ENCODE measurements at places on chromosomes 11 and 22. TPM values are rescaled to one million over a fixed set of nuclear protein-coding genes. Genes with fewer than 3 reads are reported as not detected.

Gene FOLR3
- total RNA-seq, result not detected

Gene ADORA2A
- total RNA-seq, result 11.0 TPM

Gene AHNAK
- 13.5 TPM for total RNA-seq

Gene TEX54
- not detected for total RNA-seq

Gene PKDREJ
- under 0.01 TPM for total RNA-seq

Gene OR4C46
- not detected for total RNA-seq

Gene MAPK8IP2
- total RNA-seq, result 70.4 TPM

Gene ZNF280B
- total RNA-seq, result 5.0 TPM

Gene CYB5R2
- 1.6 TPM for total RNA-seq

Gene UBQLNL
- 1.9 TPM for total RNA-seq

Gene RFPL3
- total RNA-seq, result not detected

Gene APLNR
- total RNA-seq, result 6.9 TPM

Gene MMP8
- total RNA-seq, result not detected

Gene TRIM48
- total RNA-seq, result not detected

Gene DGAT2
- 2.8 TPM for total RNA-seq

Gene MRGPRX4
- not detected for total RNA-seq

Gene CSNK2A3
- 5.6 TPM for total RNA-seq

Gene SAA4
- not detected for total RNA-seq

Gene SLC1A2
- 271 TPM for total RNA-seq

Gene TCF20
- total RNA-seq, result 81.4 TPM

Gene OR52L1
- not detected for total RNA-seq

Gene NTM
- 266 TPM for total RNA-seq

Gene MRGPRX2
- not detected for total RNA-seq

Gene PANX3
- total RNA-seq, result not detected

Gene HBE1
- total RNA-seq, result 3.8 TPM

Gene TRIM22
- total RNA-seq, result 20.7 TPM

Gene TTC36
- total RNA-seq, result 7.2 TPM

Gene KCNE3
- total RNA-seq, result 0.94 TPM

Gene PNPLA5
- total RNA-seq, result not detected

Gene FGF4
- not detected for total RNA-seq

Gene C11orf86
- total RNA-seq, result not detected

Gene TECTA
- 8.1 TPM for total RNA-seq

Gene RNF121
- total RNA-seq, result 31.0 TPM

Gene ELFN2
- total RNA-seq, result 21.9 TPM

Gene PACSIN2
- total RNA-seq, result 27.9 TPM

Gene RIN1
- 0.94 TPM for total RNA-seq

Gene MS4A7
- total RNA-seq, result 1.9 TPM

Gene SCGB1C1
- not detected for total RNA-seq

Gene NCR3LG1
- 23.8 TPM for total RNA-seq

Gene AASDHPPT
- total RNA-seq, result 231 TPM

Gene OR8D1
- not detected for total RNA-seq

Gene CBLIF
- total RNA-seq, result not detected

Gene CLTCL1
- total RNA-seq, result 18.2 TPM

Gene DENND6B
- 26.0 TPM for total RNA-seq

Gene SAA1
- not detected for total RNA-seq

Gene CLP1
- total RNA-seq, result 11.0 TPM

Gene KIRREL3
- total RNA-seq, result 41.9 TPM

Gene PNPLA3
- total RNA-seq, result 23.8 TPM

Gene NUP160
- 138 TPM for total RNA-seq

Gene LINC01488
- not detected for total RNA-seq

Gene HORMAD2
- total RNA-seq, result not detected
